ENCODE measurements at places on chromosomes 11 and 22.

DNA sequence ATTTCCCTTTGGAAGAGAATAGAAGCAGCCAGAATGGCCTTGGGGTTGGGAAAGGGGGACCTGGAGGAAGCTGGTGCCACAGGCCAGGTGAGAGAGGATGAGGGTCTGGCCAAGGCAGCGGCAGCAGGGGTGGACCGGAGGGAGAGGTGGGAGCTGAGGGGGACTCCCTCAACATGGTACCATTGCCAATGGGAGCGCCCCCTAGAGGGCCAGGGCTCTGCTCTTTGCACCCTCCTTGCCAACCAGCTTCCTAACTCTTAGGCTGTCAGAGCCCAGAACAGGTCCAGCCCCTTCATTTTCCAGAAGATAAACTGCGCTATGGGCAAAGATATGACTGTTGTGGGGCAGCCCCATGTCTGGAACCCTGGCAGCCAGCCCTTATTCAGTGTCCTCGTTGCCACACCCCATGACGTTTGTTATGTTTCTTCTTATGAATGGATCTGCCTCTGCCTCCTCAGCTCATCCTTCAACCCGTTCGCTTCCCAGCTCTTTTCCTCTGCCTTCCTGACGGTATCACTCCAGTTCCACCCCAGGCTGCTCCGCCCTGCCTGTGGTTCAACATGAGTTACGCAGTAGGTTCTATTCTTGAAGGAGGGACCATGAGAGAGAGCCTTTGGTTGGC, 185.2 kb downstream of the GRIK4 start:
- no peak for DNase-seq

DNA sequence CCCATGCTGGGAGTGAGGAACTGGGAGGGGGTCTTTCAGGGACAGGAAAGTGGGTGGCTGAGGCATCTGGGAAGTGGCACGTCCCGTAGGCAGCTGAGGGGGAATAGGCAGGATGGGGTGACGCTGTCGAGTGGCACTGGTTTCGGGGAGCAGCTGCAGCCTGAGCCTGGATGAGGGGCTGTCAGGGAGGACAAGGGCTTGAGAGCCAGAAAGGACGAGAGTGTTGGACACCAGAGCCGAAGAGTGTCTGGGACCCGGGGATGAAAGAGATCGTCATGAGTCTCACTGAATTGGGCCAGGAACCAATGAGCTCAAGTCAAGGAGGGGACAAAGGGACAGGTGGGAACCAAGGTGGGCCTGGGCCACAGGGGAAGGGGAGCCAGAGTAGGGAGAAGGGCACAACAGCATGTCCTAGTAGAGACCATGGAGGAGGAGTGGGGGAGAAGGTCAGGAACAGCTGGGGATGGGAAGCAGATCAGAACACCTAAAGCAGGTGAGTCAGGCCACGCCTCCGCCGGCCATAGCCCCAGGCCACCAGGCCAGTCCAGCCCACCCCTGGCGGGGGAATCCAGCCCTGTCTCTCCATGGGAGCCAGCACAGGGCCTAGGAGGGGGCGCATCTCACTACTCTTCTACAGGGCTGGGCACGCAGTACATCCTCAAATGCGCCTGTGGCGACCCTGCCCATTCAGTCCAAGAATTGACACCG, 4.2 kb downstream of the RAB3IL1 start:
- DNase-seq = no peak

DNA sequence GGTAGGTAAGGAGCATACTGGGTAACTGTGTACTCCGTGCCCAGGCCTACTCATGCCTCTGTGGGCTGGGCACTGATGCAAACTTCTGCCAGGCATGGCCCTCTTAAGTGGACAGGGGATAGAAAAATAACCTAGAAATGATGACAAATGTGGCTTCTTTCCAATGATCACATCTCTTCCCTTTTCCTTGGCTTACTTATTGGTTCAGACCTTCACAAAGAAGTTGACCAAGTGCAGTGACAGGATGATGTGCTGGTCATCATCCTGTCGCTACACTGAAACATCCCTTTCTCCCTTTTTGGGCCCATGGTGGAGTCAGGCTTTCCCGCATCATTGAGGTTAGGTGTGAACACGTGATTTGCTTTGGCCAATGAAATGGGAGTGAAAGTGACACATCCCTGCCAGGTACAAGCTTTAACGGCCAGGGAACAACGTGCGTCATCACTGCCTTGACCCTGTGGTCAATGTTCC, 31.8 kb upstream of the APOBEC3A start:
- DNase-seq = no peak

DNA sequence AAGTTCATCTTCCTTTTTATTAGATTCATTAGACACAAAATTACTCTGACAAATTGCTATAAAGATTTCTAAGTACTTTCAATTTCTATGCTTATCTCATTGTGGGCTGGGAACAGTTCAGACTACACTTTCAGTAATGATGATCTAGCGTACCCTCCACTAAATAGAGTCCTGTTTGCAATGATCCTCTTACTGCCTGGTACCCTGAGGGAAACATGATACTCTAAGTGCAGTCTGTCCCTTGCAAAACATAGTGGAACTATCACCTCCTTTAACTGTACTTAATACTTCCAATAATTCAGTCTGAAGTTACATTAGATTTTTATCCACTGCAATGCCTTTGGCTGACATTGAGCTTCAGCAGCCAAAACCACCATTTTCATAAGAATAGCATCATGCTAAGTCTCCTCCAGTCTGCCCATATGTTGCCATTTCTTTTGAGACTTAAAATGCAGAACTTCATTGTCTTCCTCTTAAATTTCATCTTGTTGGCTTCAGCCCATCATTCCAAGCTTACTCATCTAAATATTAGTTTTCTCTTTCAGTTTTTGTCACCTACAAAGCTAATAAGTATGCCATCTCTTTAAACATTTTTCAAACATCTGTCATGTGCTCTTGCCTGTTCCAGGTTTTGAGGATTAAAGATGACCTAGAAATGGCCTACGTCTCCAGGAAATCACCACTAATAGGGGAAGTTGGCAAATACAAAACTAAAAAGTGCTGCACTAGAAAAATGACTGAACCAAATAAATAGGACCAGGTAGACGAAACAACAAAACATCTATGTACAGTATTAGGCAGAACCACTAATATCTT, 55.5 kb downstream of the PAK1 start:
- DNase-seq = no peak

GRCh38 chr11:32918427-32918826, 25.8 kb downstream of the QSER1 start:
- no peak for DNase-seq

DNA sequence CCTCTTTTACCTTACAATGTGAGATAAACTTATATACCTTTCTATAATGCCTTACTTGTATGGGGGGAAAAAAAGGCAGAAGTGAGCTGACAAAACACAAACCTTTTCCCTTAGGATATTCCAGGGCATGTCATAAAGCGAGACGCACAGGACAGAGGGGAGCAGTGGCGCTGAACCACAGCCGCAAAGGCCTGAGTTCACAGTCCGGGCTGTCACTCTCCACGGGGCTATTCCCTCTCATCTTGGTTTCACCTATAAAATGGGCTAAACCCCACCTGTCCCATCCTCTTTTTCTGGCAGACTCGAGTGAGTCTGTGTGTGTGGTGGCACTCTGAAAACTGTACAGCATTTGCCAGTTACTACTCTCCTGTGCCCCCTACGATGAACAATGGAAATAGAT, 14.4 kb upstream of the FXYD2 start:
- no peak for DNase-seq

- DNase-seq = no peak
Measured at GRCh38 chr11:9146477-9146876, 55.1 kb upstream of the SCUBE2 start.

DNA sequence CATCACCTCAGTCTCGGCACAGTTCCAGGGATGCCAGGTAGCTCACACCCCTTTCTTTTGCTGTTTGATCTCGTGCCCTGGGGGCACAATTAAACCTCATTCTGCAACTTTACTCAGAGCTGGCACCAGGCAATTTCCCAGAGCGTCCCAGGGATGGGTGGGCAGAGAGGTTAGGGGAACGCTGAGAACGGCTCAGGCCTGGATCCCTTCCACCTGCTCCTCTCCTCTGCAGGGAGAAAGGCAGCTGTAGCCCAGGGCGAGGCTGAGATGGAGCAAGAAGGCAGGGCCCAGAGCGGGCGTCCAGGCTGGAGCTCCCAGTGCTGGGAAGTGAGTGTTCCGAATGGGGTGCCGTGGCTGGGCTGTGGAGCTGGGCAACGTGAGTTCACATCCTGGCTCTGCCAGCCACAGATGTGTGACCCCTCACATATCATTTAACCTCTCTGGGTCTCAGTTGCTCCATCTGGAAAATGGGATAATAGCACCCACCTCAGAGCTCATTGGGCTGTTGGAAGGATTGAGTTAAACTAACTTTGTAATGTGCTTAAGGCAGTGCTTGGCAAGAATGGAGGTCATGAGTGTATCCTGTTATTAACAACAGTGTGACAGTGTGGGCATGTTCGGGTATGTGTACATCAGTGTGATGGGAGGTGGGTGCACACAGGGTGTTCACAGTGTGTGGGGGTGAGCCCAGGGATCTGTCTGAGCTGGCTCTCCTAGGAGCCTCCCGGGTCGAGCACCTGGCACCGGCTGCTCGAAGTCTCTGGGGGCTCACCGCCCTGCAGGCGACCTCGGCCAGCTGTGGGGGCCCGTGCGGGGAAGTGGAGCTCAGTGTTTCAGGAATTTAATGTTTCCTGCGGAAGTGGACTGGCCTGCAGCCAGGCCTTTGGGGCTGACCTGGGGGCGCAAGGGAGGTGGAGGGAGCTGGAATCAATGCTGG, 15.5 kb downstream of the OTUB1 start:
- no peak for DNase-seq

GRCh38 chr11:64237484-64237951, 3.1 kb downstream of the VEGFB start:
- DNase-seq = no peak

- no peak for DNase-seq
Measured at GRCh38 chr22:21714059-21714770, 21.4 kb downstream of the YPEL1 start.

- DNase-seq = no peak
Measured at GRCh38 chr11:34348919-34349318, 8.9 kb downstream of the ABTB2 start.

DNA sequence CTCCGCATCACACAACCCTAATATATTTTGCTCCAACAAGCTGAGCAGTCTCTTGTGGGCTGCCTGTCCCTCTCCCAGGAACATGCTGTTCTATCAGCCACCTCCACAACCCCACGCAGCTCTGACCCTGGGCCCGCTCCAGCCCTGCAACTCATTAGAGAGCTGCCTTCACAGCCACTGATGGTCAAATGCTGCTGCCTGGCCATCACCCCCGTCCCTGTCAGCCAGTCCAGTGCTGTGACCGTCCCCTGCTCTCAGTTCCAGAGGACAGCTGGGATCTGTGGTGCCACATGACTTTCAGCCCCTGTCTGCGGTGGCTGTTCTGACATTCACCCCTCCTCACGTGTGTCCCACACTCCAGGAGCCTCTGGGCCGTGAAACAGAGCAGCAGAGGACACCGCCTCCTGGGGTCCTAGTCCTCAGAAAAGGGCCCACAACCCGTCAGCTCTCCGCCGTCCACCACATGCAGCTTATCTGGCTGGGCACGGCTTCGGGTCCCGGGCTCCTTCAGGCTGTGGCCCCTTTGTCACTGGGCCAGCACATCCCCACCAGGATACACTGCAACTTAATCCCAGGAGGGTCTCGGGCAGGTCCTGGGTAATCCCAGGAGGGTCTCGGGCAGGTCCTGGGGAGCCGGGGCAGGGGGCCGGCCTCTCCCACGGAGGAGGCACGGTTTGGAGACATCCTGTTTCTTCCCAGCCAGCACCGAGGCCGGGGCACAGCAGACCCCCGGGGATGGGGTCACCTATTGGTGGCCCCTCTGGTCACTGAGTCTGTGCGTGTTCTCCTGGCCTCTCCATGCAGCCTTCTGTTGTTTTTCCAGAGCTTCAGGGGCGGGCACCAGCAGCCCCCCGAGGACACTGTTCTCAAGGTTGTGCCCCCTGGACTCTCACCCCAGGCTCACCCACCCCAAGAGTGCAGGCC, 15.1 kb downstream of the CRELD2 start:
- no peak for DNase-seq

Data from activated CD8-positive, alpha-beta memory T cell treated with anti-CD3 and anti-CD28 coated beads, Interleukin-2, amount 50 U/mL, for 4 hours (primary cell).